CD4-positive, alpha-beta T cell treated with Interleukin-4 for 1 hour (primary cell): ENCODE measurements at places on chromosomes 5 and 9.

DNA sequence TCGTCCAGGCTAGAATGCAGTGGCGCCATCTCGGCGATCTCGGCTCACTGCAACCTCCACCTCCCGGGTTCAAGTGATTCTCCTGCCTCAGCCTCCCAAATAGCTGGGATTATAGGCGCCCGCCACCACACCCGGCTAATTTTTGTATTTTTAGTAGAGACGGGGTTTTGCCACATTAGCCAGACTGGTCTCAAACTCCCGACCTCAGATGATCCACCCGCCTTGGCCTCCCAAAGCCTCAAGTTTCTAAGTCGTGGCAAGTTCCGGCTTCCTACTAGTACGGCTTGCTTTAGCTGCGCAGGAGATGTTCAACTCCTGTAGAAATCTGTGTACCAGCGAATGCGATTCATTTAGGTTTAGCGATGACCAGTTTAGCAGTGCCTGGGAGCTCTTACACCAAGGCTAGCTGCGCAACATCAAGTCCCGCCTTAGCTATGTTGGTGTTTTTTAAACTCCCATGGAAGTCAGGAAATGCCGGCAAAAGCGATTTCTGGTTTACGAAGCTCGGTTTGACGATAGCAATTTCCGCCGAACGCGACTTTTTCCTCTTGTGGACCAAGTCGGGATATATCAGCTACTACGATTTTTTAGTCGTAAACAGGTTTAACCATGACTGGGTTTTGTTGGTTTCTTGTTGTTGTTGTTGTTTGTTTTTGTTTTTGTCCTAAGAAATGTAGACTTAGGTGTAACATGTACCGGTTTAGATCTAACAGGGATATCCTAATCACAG, 46.4 kb downstream of the ANXA2R start:
- DNase-seq = peak; percentile 82

- peak; percentile 57 for DNase-seq
Observed at GRCh38 chr9:4750023-4750673, 9.1 kb upstream of the AK3 start.

DNA sequence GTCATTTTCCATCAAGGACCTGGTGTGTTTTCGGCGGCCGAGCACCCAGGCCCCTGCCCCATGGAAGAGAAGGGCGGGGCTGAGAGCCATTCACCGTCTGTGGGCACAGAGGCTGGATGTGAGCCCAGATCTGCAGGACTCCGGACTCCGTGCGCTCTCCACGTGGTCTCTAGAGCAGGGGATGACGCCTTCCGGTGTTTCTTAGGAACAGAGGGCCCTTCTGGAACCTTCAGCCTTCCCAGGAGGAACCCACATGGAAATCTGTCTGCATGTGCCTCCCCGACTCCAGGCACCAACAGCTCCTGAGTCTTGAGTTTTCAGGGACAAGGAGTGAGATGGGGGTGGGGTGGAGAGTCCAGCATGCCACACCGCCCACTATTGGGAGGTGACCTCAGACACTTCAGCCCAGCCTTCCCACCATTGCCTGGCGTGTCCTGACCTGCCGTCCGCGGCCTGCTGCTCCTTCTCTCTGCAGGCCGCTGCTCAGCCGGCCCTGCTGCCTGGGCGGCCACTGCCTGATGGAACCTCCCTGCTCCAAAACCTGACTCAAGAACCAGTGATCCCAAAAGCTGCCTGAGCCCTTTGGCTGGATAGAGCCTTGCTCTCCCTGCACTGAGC, 2.4 kb upstream of the RXRA start:
- DNase-seq = no peak

GRCh38 chr5:59346514-59346913, 547.0 kb downstream of the PDE4D start:
- DNase-seq = no peak

GRCh38 chr5:180809403-180810209, 7.0 kb upstream of the MGAT1 start:
- peak; percentile 93 for DNase-seq
